ENCODE measurements at places on chromosomes 4 and X.

DNA sequence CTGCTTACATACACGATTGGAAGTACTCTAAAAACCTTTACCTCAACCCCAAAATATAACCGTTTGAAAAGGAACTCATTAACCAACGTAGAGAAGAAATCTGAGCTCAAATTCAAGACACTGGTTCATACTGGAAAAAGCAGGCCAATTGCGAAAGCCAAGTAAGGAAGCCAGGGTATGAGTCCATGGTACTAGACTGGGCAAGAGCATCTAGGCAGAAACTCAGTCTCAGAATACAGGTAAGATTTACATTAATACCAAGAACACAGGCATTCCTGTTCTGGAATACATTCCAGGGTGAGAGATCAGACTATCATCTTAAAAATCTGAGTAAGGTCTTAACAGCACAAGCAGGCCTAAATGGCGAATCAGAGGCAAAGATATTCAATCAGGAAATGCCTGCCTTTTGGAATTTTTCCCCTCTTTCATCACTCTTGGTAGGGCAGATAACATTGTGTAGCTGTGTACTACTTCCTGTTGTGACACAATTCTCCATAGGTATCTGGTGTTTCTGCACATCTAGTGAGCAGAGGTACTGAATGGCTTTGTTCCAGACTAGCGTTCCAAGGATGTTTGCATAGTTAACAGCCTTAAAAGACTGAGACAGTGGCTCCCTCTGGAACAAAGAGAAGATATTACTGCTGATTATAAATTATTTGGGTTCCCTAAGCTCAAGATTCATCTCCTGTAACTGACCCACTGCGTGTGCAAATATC is 311.3 kb downstream of the PCDH19 start:
- no peak for DNase-seq

DNA sequence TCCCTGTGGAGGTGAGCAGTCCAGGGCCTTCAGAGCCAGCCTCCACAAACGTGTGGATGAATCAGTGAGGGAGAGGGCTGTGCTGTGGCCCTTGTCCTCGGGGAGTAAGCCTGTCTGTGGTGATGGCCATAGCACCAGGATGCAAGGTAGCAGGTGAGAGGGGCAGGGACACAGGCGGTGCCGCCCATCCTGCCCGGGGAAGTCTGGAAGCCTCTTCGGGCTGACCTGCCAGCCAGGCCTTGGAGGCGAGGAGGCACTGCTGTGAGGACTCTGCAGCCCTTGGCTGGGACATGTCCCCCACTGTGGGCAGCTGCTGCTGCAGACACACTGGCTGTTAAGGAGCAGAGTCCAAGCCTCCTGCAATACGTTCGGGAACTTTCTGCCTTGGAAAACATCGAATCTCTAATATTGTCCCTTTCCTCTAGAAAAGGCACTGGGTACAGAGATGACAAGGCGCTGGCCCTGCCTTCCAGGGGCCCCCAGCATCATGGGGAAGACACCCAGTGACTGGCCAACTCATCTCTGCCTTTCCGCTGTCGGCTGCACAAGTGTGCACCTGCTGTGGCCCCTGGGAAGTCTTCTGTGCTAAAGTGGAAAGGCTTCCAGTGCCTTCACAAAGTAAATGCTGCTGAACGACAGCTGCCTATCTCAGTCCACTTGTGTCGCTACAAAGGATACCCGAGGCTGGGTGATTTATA is 101.4 kb downstream of the ADRA2C start:
- no peak for DNase-seq

GRCh38 chrX:21972046-21972445 is 31.5 kb downstream of the SMS start:
- DNase-seq = no peak

DNA sequence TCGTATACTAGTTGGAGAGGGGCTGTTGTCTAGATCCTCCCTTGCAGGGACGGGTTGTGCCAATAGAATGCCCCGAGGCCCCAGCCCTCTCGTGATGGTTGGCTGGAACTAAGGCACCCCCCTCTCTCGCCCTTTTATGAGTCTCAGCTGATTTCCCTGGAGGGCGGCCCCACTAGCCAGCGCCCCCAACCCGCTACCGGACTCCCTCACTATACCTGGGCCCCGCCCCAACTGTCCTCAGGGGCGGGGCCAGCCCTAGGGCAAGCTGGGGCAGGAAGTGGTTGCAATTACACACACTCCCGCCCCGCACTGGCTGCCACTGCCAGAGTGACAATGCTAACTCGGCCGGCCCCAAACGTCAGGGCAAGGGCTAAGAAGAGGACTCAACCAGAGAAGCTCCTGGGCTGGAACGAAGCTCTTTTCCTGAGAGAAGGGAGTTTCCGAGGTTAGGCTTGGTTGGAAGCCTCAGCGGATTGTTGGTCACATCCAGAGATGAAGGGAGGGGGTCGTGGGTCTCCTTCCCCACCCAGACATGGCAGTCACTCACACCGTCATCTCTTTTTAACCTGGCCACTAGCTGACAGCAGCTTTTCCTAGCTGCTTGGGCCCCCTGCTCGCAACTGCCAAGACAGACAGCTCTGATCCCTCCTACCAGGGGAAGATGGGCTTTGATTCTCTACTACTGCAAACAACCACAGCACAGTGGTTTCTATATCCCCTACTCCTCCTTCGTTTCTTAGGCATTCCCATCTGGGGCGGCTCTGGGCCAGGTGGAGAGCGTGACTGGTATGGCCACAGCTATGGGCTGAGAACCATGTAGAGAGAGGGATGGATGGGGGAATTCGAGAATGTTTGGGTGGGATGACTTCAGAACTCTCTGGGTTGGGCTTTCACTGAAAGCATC is 21.0 kb upstream of the BCORL1 start:
- peak; percentile 20 for DNase-seq

DNA sequence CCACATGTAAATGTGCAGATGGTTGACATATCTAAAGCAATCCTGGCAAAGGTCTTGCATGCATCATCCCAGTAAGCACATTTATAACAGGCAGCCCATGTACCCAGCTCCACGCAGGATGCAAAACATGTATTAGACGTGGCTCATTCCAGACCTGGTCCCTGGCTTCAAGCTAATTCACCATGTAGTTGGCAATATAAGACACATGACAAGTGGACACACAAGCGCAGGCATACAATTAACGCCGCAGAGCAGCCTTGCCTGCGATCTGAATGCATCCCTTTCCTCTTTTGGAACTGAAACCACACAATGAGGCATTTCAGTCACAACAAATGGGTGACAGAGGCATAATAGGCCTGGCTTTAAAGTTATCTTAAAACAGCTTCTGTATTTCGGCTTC is 114.5 kb upstream of the TRIM2 start:
- no peak for DNase-seq

DNA sequence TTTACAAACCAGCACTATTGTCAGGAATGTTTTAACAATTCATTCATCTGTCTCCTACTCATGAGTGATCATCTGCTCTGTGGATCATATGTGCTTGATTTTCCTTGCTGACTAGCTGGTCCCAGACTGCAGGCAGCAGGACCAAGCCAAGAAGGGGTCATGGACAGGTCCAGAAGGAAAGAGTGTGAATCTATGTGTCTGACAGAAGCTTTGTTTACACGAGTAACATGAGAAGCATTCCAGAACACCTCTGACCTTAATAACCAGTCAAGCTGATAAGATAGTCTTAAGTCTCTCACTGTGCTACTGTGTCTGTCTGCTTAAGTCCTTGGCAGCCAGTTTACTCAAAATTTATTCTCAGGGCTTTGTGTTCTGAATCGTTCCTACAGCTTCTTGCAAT is 39.0 kb downstream of the GUCY1A1 start:
- DNase-seq = no peak

GRCh38 chr4:155529272-155529671 is 137.4 kb upstream of the GUCY1A1 start:
- DNase-seq = no peak

DNA sequence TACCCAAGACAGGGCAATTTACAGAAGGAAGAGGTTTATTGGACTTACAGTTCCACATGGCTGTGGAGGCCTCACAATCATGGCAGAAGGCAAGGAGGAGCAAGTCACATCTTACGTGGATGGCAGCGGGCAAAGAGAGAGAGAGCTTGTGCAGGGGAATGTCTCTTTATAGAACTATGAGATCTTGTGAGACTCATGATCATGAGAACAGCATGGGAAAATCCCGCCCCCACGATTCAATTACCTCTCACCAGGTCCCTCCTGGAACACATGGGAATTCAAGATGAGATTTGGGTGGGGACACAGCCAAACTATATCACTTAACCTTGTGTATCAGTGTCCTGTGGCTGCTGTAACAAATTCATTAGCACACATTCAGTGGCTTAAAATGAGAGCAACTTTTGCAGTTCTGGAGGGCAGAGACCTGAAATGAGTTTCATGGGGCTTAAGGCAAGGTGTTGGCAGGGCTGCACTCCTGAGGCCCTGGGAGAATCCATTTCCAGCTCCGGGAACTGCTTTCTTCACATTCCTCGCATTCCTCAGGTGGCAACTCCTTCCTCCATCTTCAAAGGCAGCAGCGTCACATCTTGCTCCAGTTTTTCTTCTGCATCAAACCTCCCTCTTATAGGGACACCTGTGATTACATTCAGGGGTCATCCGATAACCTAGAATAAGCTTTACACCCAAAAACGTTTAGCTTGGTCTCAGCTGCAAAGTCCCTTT is 22.3 kb upstream of the NSG1 start:
- DNase-seq = no peak

DNA sequence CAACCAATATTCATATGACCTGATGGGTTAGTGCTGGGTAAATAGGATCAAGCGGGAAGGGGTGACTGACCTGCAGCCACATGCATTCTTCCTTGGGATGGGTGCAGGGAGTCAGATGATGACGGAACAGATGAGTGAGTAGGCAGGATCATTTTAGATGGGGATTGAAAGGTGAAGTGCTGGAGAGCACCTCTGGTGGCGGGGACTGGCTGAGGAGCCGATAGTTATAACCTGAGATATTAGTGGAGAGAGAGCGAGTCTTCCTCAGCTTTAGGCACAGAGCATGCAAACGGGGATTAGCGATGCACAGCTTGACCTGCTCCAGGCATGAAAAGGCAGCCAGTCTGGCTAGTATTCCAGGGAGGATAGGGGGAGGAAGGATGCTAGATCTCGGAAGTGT is 99.1 kb downstream of the AFF1 start:
- DNase-seq = no peak

DNA sequence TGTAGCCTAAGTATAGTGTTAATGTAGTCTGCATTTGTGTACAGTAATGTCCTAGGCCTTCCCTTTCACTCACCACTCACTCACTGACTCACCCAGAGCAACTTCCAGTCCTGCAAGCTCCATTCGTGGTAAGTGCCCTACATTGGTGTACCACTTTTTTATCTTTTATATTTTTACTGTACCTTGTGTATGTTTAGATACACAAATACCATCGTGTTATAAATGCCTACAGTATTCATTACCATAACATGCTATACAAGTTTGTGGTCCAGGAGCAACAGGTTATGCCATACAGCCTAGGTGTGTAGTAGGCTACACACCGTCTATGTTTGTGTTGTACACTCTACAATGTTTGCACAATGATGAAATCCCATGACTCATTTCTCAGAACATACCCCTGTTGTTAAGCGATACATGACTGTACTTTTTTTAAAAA is 15.4 kb downstream of the TSPAN5 start:
- no peak for DNase-seq

- DNase-seq = no peak
Measured at GRCh38 chrX:153549807-153550206, 32.4 kb downstream of the ATP2B3 start.

DNA sequence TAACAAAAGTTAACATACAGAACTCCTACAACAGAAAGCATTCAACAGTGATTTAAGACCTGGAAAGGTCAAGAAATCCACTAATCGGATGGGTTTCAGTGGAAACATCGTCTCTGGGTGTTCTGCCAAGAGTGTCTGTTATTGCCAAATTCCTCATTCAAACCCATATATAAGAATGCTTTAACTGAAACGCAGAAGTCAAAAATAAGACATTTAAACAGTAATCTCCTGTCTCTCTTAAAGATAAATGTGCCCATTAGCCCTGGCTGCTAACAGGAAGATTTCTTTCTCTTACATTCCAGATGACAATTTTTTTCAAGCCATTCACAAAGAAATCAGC is 31.5 kb downstream of the DCTD start:
- no peak for DNase-seq

DNA sequence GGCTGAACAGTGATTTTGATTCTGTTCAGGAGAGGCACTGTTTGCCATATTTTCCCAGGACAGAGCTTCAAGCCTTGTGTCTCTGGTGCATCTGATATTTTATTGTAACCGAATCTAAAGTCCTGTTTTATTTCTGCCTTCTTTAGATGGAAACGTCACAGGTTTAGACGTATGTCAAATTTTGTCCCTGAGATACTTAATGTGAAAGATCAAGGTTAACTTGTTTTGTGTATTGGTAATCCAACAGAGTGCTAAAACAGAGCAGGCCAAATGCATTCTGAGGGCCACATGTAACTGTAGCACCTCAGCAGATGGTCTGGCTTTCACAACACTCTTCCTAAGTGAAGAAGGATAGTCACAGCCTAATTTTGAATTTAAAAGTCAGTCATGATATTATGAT is at the start of gene GNRHR:
TSS of gene GNRHR (minus strand) at position 101 of the 400 bp plus-strand sequence. CDS start at position 48, 53 bp downstream.
- DNase-seq = no peak

DNA sequence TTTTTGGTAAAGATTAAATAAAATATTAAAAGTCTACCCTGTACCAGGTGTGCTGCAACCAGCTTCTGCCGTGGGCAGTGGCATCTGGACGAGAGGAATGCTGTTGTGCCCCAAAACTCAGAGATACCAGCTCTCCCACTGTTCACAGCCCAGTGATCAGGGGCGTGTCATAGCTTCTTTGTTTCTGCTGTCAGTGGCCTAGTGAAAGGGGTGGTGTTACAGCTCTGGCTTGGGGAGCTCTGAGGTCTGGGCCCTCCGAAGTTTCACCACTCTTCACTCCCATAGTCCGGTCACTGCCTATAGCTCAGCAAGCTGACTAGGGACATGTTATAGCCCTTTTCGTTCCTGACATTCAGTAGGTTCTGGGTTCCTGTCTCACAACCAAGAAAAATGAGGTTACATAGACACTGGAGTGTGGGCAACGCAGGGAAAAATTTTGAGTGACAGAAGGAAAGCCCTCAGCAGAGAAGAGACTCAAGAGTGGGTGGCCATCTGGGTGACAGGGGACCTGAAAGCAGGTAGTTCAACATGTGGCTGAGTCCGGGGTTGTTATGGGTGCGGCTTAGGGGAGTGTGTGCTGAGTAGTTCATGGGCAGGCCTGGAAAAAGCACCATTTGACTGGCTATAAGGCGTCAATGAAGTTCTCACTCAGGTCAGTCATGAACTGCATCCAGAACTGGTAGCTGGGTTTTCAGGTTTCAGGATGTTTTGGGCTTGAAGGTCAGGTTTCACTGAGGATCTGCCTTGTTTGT is 1184.4 kb upstream of the PABPC4L start:
- DNase-seq = no peak

- DNase-seq = no peak
Measured at GRCh38 chr4:105329081-105329480, 144.8 kb downstream of the PPA2 start.
